ENCODE measurements at places on chromosomes 7 and 10.
A peak's percentile ranks its signal among the peaks of the same experiment; 100 is the strongest.

DNA sequence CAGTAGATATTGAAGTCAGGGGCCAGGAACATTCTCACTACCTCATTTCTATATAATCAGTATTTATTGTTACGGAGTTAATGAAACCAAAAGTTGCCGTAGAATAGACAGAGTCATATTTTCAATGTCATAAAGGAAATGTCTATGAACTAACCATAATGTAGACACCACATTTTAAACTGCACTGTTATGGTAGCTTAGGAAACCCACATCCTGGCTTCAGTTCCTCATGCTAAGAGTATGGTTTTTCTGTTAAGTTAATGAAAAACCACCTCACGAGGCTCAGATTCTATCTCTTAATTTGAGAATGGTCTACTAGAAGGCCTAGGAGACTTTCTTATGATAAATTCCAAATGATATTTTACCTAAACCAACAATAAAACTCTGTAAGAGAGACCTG is 166.5 kb downstream of the TMEM26 start:
- no peak for DNase-seq

DNA sequence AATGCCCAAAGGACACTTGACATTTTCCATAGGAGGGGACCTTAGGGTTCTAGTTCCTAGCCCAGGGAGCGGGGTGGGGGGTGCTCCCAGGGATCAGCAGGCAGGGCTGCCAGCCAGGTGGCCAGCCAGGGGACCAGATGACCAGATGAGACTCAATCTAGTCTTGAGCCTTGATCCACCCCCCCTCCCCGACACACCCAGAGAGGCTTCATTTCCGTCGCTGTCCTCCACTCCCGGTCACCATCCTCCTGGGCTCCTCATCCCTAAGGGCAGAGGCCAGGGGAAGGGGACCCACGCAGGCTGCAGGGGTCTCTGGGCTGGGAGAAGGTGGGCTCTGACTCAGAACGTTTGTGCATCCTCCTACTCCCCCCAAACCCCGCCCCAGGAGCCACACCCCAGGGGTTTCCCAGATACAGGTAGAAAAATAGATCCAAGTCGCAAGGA is 1.0 kb downstream of the STX1A start:
- DNase-seq = no peak

DNA sequence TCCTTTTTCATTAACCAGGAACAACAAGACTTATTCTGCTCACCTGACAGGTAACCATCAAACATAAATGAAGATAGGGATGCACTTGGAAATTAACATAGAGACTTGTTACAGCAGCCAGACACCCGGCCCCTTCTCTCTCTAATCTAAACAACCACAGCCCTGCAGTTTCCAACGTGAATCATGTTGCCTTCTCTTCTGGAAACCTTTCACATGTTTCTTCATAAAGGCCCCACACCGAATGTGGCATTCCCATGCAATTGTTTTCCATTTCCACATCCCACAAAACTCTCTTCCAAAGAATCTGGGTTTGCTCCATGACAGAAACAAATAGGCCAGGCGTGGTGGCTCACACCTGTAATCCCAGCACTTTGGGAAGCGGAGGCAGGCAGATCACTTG is 15.0 kb upstream of the WDR86 start:
- DNase-seq = peak; percentile 58

DNA sequence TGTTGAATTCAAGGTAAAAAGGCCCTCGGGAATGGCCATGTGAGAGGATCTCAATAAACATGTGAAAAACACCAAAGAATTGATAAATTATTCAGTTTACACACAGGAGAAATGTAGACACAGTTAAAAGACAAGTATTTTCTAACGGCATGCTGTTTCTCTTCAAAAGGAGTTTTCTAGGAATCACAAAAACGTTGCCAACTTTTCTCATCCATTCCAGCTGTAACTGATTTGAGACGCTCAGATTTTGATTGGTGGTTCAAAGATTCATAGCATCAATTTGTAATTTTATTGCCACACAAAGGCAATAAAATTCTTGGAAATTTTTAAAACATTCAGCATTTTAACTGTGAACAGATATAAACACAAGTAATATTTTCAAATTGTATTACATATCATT is 384.9 kb upstream of the PFKP start:
- no peak for DNase-seq

DNA sequence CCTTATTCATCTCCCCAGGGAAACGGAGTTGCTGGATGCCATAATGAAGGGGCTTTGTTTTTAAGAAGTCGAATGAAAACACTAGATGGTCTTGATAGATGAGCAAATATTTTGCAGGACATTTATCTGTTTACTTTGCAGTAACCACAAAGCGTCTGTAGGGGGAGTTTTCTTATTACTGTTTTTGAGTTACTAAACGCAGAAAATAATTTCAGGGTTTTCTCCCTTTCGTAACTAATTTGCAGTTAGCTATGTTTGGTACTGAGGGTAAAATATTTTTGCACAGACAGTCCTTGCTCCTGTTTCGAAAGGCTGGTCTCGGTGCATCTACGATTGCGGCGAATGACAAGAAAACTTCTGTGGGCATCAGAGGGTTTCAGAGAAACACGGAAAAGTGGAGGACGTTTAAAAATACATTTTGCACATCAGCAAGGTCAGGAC is 505.6 kb upstream of the MKI67 start:
- DNase-seq = peak; percentile 3

DNA sequence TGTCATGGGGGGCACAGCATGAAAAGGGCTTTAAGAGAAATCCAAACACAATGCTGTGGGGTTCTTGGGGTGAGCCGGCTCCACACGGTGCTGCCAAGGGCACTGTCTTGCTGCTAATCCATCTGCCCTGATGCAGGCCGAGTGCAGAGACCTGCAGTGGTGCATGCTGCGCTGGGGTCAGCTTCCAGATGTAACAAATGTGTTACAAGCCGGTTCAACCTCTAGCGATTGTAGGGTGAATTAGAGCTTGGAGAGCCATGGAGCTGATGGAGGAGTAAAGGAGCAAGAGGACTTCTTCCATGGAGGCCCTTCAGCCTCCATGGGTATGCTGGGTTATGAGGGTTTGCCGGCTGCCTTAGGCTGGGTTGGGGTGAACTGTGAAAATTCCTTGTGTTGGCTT is 402.3 kb downstream of the TYW1 start:
- no peak for DNase-seq

- no peak for DNase-seq
Measured at GRCh38 chr10:91708174-91708861, 75.4 kb upstream of the PPP1R3C start.

DNA sequence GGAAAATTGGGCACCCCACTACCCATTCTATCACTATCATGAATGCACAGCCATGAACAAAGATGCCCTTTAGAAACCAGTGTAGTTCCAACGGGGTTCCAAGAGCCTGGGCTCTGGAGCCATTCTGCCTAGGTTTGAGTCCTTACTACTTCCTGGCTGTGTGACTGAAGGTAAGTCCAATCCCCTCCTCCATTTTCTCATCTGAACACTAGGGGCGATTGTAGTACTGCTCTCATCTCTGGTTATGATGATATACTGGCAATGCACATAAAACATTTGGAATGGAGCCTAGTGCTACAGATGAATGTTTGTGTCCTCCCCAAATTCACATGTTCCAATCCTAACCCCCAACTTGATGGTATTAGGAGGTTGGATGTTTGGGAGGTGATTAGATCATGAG is 28.1 kb upstream of the CDH23 start:
- no peak for DNase-seq

DNA sequence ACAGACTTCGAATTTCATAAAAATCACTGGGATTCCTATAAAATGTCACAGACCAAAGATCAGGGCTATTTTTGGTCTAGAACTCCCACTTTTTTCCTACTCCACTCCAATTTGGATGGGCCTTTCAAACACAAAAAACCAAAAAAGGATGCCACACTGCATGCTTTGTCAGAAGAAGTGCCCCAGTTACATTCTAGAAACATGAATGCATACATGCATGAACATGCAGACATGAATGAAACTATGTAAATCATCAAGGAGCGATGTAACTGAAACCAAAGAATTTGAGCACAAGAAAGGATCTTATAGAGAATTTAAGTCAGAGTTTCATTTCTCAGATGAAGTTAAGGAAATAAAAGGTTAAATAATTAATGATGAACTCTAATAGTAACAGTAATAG is 31.8 kb upstream of the FAM133B start:
- DNase-seq = no peak

GRCh38 chr10:63265222-63265617 is 132.1 kb downstream of the NRBF2 start:
- peak; percentile 57 for DNase-seq

- DNase-seq = no peak
Measured at GRCh38 chr10:14412624-14413023, 81.9 kb upstream of the FRMD4A start.

- no peak for DNase-seq
Measured at GRCh38 chr10:34273340-34273739, 541.8 kb downstream of the PARD3 start.

DNA sequence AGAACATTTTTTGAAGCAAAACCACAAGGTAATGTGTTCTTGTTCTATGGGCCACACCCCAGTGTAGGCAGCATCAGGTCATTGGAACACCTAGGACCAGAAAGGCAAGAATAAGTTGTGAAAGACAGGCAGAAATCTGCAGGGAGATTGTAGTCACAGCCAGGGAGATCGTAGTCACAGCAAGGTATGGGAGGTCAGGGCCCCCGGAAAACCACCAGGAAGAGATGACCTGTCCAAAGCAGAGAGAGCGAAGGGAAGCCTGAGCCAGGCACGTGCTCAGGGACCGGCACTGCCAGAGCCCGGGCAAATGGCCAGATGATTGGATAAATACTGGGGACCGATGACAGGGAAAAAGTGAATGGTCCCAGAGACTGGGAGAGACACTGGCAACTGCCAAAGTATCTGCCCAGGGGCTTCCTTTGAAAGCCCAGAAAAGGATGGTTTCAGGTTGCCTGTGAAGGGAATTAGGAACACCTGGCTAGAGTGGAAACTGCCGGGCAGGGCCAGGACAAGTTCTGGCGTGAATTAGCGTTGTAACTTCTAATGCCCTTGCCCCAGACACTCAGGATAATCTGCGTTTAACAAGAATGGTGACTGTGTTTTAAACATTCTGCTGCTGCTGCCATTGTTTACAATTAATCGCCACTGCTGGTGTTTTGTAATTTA is 3.9 kb upstream of the NOBOX start:
- no peak for DNase-seq

GRCh38 chr10:26215396-26215934 is 1.1 kb upstream of the GAD2 start:
- DNase-seq = no peak

DNA sequence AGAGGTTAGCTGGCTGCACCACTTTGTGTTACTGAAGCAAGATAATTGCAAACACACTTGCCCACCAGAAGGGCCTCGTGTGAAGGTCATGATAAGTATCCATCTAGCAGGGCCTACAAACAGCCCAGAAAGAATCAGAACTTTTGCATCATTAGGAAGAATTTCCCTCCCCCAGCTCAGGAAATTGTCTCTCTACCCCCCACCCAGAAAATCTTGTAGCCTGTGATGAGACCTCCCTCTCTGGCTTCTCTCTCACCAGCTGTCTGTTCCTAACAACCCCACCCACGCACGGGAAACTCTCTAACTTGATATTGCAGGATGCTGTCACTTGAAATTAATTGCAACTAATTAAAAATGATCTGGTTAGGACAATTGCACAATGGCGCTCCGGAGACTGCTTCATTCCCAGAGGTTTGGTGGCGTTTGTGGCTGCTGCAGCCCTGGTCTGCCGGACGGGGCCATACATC is 34.5 kb downstream of the ZNF503 start:
- no peak for DNase-seq

DNA sequence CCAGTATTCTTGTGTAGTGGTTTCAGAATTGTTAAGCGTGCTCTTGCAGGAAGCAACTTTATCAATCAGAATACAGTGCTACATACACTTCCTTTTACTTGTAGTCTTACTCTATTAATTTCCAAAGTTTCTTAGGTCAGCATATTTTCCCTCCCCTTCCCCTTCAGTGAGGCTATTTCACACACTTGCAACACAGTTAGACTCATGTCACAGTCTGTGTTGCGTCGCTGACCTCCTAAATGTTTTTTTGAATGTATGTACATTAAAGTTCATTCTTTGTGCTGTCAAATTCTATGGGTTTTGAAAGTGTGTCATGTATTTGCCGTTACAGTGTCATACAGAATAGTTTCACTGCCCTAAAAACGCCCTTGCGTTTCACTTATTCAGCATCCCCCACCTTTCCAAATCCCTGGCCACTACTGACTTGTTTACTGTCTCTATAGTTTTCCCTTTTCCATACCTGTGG is 5.4 kb upstream of the HKDC1 start:
- DNase-seq = no peak

- peak; percentile 27 for DNase-seq
Measured at GRCh38 chr10:75651417-75651816, 220.0 kb downstream of the LRMDA start.

- no peak for DNase-seq
Measured at GRCh38 chr7:140390034-140390433, 8.3 kb downstream of the SLC37A3 start.

GRCh38 chr10:26567351-26567721 is 129.2 kb downstream of the APBB1IP start:
- no peak for DNase-seq

- no peak for DNase-seq
Measured at GRCh38 chr10:9625304-9625703, 1392.4 kb upstream of the CELF2 start.

DNA sequence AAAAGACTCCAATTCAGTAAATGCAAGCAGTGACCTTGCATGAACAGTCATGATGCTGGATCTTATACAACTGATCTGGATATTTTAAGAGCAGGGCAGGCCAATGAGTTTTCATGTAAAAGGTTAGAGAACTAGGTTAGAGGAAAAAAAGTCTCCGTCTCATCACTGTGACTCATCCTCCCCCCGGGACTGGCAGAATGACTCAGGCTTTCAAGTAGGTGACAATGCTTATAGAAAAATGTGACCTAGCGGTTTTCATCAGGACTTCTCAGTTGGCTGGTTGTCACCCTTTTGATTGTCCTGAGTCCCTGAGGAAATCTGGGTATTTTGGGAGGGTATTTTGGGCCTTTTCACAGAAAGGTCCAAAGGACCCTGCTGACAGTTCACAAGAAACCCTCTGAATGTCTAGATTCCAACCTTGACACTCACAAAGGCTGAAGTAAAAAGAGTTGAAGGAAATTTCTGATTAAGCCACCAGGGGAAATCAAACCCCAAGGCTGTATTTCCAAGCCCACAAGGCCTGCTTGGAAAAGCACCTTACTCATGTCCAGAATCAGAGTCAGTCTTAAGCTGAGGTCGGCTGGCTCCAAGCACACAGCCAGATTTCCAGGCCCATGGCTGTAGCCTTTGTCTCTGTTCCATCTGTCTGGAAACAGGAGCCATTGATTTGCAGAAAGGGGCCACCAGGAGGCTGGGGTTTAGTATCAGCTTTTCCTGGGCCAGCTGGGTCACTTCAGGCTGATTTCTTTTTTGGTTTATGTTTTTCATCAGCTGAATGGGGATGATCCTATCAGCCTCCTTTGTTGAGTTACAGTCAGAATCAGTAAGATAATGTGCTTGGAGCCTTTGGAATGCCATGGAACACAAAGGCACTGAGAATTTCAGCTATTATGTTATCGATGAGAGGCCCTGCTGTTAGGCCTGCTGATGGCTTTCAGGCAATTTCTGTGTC is 226.4 kb upstream of the HABP2 start:
- DNase-seq = peak; percentile 81

- DNase-seq = no peak
Measured at GRCh38 chr10:5519054-5519453, 5.7 kb upstream of the CALML3 start.

- DNase-seq = no peak
Measured at GRCh38 chr7:71131256-71132126, 453 bp upstream of the GALNT17 start.

- no peak for DNase-seq
Measured at GRCh38 chr7:98085674-98086073, 21.0 kb upstream of the LMTK2 start.

Data from fibroblast of the aortic adventitia (primary cell).